Activated T-cell treated with anti-CD3 and anti-CD28 coated beads, Interleukin-2, amount 50 U/mL, for 1 hour (primary cell): ENCODE measurements at places on chromosomes 2 and 18.

DNA sequence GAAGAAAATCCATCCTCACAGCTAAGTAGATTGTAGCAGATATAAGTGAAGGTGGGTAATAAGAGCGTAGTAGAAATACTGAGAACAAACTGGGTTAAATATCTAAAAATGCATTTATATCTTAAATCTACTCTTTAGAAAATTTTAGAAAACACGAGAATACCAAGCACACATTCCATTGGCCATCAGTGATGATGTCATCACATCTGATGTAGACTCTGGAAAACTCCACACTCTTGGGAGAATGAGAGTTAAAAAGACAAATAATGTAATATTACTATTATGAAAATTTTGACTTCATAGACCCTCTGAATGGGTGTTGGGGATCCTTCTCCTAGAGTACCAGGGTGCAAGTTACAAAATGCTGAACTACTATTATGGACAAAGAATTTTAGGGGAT, 3.7 kb downstream of the RIOK3 start:
- DNase-seq = no peak

DNA sequence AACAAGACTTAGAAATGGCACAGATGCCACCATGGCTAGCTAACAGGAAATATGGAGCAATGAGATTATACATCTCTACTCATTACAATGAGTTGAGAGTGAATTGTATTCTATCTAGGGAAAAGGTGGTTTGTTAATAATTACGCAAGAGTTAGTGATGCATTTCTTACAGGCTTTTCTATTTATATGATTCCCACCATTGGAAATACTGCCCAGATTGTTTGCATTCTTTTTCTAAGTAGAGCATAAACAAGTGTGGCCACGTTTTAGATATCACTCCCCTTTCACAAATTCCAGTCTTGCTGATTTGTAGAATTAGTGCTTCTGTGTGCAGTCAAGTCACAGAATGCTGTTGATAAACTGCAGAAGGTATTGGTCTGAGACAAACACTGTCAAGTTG, 56.6 kb downstream of the ZNF804A start:
- DNase-seq = no peak

GRCh38 chr2:11542275-11542819, 8.5 kb downstream of the GREB1 start:
- DNase-seq = no peak

DNA sequence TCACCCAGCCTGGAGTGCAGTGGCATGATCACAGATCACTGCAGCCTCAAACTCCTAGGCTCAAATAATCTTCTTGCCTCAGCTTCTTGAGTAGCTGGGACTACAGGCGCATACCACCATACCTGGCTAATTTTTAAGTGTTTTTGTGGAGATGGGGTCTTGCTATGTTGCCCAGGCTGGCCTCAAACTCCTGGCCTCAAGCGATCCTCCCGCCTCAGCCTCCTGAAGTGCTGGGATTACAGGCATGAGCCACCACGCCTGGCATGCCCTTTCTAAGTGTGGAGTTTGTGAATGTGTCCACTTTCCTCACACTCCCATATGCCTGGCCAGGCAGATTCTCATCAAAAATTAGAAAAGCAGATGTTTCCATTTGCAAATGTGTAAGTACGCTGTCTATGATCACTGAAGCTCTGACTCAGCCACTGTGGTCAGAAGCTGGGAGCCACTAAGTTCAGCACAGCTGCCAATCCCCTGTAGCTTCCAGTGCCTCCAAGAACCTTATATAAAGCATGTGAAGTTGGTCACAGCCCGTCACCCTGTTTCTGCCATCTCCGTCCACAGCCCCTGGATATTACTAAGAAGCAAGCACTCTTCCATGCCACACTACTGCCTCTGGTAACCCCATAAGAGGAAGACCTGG, 155.4 kb downstream of the FAM210A start:
- no peak for DNase-seq

DNA sequence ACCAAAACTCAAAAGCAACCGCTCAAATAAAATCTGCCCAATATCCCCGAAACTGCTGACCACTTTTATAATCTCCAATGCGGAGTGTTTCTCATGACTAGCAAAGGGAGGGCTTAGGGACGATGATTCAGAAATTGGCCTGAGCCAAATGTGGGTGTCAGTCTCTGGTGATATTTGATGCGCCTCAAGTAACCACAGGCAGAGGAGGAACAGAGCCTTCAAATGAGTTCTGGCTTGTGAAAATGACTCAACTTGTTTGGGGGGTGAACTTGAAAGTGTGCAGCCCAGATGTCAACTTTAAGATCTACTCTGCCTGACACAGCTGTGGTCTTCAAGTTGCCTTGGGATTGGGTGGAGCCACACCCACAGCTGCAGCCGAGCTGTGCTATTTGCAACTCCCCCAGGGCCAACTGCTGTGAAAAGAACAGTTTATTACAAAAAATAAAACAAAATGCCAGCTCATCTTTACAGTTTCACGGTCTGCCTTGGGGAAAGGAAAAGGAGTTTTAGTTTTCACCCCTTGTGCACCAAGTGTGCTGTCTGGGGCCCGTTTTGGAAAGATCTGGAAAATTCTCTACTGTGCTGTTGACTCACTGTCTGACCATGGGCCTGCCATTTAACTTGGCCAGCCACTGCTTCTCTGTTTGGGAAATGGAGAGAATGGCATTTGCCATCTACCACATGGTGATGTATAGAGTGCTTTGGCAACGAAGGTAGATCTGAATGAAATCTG, 222.1 kb downstream of the MTX2 start:
- no peak for DNase-seq

DNA sequence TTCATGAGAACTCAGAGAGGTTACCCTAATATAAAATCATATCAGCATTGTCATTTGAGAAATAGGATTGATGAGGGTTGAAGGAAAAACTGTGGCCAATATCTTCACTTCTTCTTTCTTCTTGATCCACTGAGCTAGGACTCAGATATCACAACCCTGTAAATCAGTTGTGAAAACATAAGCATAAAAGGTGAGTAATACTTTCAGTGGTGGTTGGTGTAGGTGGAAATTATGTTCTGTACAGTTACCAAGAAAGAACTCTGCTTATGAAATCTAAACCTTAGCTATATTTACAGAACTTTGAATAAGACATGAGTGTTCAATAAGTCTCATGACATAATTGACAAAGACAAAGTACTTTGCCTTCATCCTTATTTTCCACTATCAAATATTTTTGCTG, 56.3 kb downstream of the PAX3 start:
- DNase-seq = no peak

DNA sequence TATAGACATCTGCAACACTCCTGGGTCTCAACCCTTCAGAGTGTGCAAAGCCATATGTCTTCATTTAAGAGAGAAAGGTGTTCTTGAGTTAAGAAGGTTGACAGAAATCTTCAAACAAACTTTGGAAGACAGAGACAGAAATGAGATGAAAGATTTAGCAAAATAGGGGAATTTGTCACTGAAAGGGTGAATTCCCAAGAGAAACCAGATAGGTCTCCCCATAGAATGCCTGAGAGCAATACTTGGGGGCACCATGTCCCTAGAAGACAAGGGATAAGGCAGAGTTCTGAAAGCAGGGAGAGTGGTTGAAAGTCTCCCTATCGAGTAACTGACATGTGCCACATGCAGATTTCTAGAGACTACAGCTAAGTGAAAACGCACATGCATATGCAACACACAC, 50.0 kb downstream of the AP1S3 start:
- DNase-seq = no peak

DNA sequence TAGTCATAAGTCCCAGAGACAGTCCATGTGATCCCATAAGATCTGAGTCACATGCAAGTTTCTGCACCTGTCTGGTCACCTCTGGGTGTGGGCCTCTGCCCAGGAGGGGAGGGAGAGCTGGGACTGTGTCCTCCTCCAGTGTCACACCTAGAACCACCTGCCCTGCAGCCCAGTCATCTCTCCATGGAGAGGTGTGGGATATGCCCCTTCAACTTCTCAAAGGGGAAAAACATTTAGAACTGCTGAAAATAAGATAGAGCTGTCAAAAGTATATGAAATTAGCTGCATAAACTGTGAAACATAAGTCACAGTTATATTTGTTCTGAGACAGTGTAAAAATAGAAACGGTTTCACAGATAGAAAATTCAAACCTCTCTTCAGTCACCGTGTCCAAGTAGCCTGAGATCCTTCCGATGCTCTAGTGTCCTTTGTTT, 55.4 kb downstream of the NGEF start:
- DNase-seq = no peak

DNA sequence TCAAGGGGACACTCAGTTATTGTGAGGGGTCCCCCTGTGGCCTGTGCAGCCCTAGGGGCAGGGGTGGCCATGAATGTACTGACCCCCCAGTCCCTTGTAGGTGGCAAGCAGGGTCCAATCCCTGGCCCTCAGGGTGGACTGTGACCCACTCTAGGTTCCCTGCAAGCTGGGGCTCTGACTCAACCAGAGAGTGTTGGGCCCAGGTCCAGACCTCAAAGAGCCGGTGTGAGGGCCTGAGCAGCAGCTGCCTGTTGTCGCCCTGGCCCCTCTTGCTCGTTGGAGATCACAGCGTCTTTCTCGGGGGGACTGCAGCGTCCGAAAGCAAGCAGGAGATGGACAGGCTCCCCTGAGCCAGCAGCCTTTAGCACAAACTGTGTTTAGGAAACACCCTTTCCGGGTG, 66.8 kb upstream of the ATG16L1 start:
- no peak for DNase-seq

DNA sequence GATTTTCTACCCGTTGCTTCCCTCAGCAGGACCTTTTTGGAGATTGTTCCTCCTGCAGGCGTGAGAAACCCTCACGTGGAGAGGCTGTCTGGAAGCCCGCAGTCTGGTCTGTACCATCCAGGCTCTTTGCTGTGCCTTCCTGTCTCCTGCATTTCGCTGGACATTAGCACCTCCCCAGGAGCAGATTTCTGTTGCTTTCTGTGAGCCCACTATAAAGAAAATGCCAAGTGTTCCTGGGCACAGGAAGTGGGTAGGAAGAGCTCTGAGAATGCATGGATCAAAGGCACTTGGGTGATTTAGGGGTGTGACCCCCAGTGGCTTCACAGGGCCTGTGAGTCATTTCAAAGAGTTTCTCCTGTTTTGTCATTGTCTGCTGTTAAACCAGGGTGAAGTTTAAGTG, 27.3 kb downstream of the SPTBN1 start:
- DNase-seq = no peak

GRCh38 chr2:562391-563364, 114.5 kb downstream of the TMEM18 start:
- DNase-seq = no peak
